WTC11 (cell line): ENCODE measurements at places on chromosomes 2 and 18. TPM values are rescaled to one million over a fixed set of nuclear protein-coding genes. Genes with fewer than 3 reads are reported as not detected.
A peak's percentile ranks its signal among the peaks of the same experiment; 100 is the strongest.

DNA sequence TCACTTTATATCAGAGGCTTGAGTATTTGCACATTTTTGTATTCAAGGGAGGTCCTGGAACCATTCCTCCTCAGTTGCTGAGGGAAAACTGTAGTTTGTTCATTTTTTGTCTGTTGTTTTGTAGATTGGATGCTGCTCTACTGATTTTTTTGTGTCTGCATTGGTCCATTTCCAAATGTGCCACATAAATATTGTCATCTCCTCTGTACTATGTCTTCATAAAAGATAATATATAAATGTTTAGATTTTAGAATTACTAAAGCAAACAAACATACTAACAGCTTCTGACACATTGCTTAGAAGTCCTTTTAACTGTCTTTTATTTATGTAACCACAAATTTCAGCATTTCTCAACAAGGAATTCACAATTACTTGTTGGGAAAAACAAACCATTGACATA, 356.8 kb downstream of the PLCL1 start:
- H3K4me3 ChIP-seq, result no peak overlapping the region
- no peaks in the 10 kb centered on the region for H3K4me1 ChIP-seq
- H3K27ac ChIP-seq, result no peak overlapping the region
- peaks cover 15% of the 10 kb centered on the region for H3K36me3 ChIP-seq
- H3K27me3 ChIP-seq, result no peaks in the 10 kb centered on the region

DNA sequence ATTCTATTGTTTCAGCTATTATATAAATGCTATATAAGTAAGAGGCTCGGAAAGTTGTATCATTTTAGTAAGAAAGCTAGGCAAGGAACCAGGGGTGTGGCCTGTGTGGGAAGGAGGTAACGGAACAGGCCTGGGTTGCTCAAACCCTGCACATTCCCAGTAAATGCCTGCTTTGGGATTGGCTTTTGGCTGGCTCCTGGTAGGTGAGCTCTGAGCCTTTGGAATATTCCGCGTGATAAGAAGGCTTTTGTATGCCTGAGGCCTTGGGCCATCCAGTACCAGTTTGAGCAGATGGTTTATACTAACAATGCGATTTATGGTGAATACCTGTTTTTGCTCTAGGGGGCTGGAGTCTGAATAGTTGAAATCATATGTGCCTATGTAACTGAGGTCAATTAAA, 42.6 kb upstream of the CDH20 start:
- no peak for DNase-seq
- H3K4me3 ChIP-seq, result no peak overlapping the region
- no peaks in the 10 kb centered on the region for H3K27me3 ChIP-seq
- no peaks in the 10 kb centered on the region for H3K36me3 ChIP-seq
- peaks cover 16% of the 10 kb centered on the region for H3K4me1 ChIP-seq

GRCh38 chr2:74554820-74555531, 456 bp downstream of the DOK1 start:
- H3K4me1 ChIP-seq, result peaks cover 24% of the 10 kb centered on the region
- H3K36me3 ChIP-seq, result peaks cover 2% of the 10 kb centered on the region; the same call in 1 of the 2 replicates
- peak; percentile 55 for DNase-seq
- peaks cover 67% of the 10 kb centered on the region for H3K27me3 ChIP-seq

GRCh38 chr2:9630117-9630735, 571 bp downstream of the YWHAQ start:
- H3K4me3 ChIP-seq, result peak overlapping the region; percentile 98
- H3K4me1 ChIP-seq, result peaks cover 51% of the 10 kb centered on the region
- DNase-seq, result peak; percentile 86
- H3K27ac ChIP-seq, result peak overlapping the region; percentile 99
- H3K36me3 ChIP-seq, result peaks cover 47% of the 10 kb centered on the region

- H3K36me3 ChIP-seq, result no peaks in the 10 kb centered on the region
- no peak overlapping the region for H3K27ac ChIP-seq
- DNase-seq, result no peak
These were observed 120.0 kb upstream of the EPC2 start for GRCh38 chr2:148524519-148524919.

DNA sequence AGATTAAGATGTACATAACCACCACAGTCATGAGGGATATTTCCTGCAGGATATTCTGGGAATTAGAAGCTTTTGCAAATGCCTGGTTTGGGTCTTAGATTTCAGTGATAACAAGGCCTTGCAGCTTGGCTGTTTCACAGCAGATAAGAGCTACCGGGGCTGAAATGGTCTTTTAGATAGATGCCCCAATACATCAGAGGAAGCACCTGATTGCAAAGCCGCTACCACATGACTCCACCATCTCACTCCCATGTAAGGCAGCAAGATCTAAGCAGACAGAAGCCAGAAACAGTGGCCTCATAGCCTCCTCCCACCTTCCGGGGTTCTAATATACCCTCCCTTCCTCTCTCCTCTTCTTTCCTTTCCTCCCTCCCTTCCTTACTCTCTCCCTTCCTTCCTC, 31.1 kb upstream of the EPG5 start:
- no peak overlapping the region for H3K27ac ChIP-seq
- H3K36me3 ChIP-seq, result 0 out of 2 replicates have a peak, but pooled peaks cover 3% of the 10 kb centered on the region
- H3K27me3 ChIP-seq, result no peaks in the 10 kb centered on the region
- no peak overlapping the region for H3K4me3 ChIP-seq
- no peak for DNase-seq

DNA sequence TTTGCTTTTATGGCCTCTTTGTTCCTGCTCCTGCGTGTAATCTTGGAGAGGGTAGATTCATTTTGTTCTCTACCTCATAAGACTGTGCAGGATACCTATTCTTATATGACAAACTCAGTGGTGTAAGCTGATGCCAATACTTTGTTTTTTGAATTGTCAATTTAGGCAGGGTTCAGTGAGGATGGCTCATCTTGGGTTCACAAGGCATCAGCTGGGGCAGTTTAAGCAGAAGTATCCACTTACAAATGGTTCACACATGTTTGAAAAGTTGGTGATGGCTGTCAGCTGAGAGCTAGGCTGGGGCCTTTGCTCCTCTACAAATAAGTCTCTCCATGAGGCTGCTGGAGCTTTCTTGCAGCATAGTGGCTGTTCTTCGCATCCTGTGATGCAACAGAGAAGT, 920.6 kb upstream of the PIK3C3 start:
- no peak overlapping the region for H3K4me3 ChIP-seq
- H3K27ac ChIP-seq, result no peak overlapping the region
- H3K4me1 ChIP-seq, result no peaks in the 10 kb centered on the region
- H3K27me3 ChIP-seq, result no peaks in the 10 kb centered on the region

DNA sequence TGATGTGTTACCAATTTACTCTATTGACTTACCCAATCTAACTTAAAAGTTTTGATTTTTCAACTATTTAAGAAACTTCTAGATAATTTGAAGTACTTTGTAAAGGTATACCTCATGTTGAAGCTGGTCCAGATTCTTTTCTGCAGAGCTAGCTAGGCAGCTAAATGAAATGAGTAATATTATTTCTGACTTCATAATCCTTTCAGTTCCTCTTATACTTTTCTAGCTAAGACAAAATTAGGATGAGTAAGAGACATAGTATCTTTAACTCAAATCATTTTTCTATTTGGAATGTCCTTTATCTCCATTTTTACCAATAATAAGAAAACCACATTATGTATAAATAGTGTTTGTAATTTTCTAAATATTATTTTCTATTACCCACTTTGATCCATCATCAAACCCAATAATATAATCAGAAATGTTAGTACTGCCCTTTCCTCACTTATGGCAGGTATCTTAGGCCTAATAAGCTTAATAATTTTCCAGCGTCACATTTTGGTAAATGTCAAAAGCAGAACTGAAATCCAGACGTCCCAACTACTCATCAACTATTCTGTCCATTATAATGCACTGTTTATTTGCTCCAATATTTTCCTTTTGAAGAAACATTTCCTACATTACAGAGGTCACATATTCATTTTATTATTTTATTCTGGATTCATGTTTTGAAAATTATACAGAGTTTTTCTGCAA, 456.6 kb downstream of the THSD7B start:
- H3K27ac ChIP-seq, result no peak overlapping the region
- H3K4me1 ChIP-seq, result peaks cover 19% of the 10 kb centered on the region
- H3K36me3 ChIP-seq, result no peaks in the 10 kb centered on the region

GRCh38 chr18:48263914-48264902, 145.0 kb downstream of the ZBTB7C start:
- no peak overlapping the region for H3K4me3 ChIP-seq
- H3K36me3 ChIP-seq, result no peaks in the 10 kb centered on the region
- no peak for DNase-seq
- no peaks in the 10 kb centered on the region for H3K27me3 ChIP-seq
- H3K4me1 ChIP-seq, result no peaks in the 10 kb centered on the region

DNA sequence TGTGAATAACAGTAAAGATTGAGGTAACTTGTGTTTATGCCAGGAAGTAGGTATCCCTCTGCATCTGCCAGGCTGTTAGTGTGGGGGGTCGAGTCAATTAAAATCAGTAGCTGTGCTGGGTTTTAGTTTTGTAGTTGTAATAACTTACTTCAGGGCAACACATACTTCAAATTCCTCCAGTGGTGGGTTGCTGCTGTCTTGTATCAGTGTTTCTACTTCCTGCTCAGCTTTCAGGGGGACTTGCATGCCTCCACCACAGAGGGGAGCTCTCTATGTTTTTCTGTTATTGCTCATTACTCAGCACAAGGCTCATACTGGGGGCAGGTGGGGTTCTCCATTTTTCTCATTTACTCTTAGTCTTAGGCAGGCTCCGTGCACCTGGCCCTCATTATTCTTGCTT, 136.8 kb downstream of the CAPN13 start:
- H3K4me1 ChIP-seq, result no peaks in the 10 kb centered on the region
- H3K27ac ChIP-seq, result no peak overlapping the region
- DNase-seq, result no peak

GRCh38 chr18:74896390-74896991, 298.8 kb downstream of the ZNF407 start:
- peak; percentile 60 for DNase-seq
- H3K4me1 ChIP-seq, result peaks cover 14% of the 10 kb centered on the region
- H3K4me3 ChIP-seq, result no peak overlapping the region
- H3K27ac ChIP-seq, result no peak overlapping the region

DNA sequence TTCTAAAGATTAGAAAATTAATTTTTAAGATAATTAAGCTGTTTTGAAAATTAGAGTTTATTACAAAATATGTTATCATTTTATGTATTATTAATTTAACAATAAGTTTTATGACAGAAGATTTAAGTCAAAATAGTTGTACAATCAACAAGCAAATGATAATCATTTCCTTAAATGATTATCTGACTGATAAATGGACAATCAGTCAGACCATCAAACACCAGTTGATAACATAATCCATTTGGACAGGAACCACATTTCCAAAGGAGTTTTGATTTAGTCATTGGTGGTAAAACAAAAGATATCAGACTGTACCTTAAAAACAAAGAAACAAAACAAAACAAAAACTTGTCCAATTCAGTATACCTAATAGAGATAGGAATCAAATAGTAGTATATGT, 1.9 kb downstream of the TFPI start:
- H3K4me3 ChIP-seq, result no peak overlapping the region
- DNase-seq, result no peak
- peaks cover 19% of the 10 kb centered on the region for H3K4me1 ChIP-seq
- H3K27me3 ChIP-seq, result no peaks in the 10 kb centered on the region

DNA sequence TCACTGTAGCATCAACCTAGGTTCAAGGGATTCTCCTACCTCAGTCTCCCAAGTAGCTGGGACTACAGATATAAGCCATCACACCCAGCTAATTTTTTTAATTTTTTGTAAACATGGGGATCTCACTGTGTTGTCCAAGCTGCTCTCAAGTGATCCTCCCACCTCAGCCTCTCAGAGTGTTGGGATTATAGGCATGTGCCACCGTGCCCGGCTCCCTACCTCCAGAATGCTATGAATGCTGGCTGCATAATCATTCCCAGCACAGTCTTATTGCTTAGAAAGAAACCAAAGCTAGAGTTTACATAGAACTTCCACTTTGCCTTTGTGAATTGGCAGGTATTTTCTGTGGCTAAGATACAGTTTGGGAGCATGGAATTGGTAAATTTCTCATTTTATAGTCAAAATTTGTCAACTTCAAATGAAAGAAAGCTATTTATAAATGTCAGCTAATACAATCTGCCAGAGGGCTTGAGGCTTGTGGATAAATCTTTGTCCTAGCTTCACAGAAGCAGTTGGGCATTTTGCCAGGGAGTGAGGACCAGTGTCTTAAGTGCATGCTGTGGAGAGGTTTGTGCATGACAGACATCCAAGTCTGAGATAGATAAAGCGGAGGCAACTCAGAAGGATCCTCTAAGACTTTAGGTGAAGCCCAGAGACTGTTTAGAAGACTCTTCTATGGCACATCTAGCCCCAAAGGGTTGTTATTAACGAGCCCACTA, 175.4 kb downstream of the ANTXR1 start:
- DNase-seq, result no peak
- peaks cover 13% of the 10 kb centered on the region for H3K36me3 ChIP-seq
- H3K27me3 ChIP-seq, result no peaks in the 10 kb centered on the region
- no peak overlapping the region for H3K27ac ChIP-seq
- no peak overlapping the region for H3K4me3 ChIP-seq
- H3K4me1 ChIP-seq, result peaks cover 28% of the 10 kb centered on the region

DNA sequence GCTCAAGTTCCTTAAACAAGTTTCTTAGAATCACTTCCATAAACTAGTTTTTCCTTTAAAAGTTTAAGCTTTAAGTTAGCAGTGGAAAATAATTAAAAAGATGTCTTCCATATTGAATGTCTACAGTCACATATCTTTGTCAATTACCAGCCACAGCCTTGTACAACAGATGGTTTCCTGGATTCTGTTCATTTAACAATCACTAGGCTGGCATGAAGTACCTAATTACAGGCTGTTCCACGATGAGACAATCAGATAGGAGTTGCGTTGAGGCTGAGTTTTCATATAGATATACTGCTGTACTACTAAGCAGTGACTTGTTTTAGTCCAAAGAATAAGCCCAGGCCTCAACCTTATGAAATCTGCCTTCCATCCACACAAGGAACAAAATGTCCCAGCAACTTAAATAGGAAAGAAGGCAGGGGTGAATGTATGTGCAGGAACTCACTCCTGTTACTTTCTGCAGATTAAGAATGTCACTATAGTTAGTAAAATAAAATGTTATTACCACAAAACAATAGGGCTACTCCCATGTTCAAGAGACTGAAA, 131.0 kb downstream of the ZAP70 start:
- H3K4me1 ChIP-seq, result peaks cover 14% of the 10 kb centered on the region
- H3K36me3 ChIP-seq, result peaks cover 5% of the 10 kb centered on the region; the same call in 1 of the 2 replicates

DNA sequence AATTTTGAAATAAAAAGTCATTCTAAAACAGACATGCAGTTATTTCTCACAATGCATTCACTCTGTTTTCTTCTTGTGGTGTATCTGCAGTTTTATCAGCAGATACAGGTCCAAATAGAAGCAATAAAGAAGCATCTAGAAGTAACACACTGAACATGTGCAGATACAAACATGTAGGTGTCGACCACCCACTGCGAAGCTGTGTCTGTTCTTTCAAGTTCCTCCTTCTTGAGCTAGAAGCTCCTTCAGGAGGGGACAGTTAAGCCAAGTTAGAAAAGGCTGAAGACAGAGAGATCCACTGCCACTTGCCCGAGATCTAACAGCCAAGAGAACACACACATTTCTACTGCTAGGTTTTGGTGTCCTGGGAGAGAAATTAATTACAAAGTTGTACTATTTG, 30.1 kb downstream of the WDFY1 start:
- peaks cover 8% of the 10 kb centered on the region for H3K4me1 ChIP-seq
- peaks cover 20% of the 10 kb centered on the region for H3K36me3 ChIP-seq
- H3K4me3 ChIP-seq, result no peak overlapping the region
- DNase-seq, result no peak
- no peaks in the 10 kb centered on the region for H3K27me3 ChIP-seq

The FAM124B gene
- 3.7 to 4.4 TPM (median 3.9 TPM) in 3 replicates for total RNA-seq

The VWC2L gene
- total RNA-seq, result not detected in 3 replicates

The CDKL4 gene
- total RNA-seq, result 0.16 to 0.46 TPM (median 0.34 TPM) in 3 replicates

The ARHGEF4 gene
- total RNA-seq, result 18.1 to 21.8 TPM (median 19.5 TPM) in 3 replicates

The TEKT4 gene
- 0.18 TPM in 1 of 3 replicates, not detected in the others for total RNA-seq

The DSC1 gene
- not detected in 3 replicates for total RNA-seq

The DNAH7 gene
- 0.04 to 0.23 TPM (median 0.14 TPM) in 3 replicates for total RNA-seq

The SDC1 gene
- total RNA-seq, result 47.3 to 52.6 TPM (median 52.6 TPM) in 3 replicates

The IL36A gene
- not detected in 3 replicates for total RNA-seq

The SLC25A52 gene
- total RNA-seq, result not detected in 3 replicates
